ENCODE measurements at places on chromosomes 13 and 19.

DNA sequence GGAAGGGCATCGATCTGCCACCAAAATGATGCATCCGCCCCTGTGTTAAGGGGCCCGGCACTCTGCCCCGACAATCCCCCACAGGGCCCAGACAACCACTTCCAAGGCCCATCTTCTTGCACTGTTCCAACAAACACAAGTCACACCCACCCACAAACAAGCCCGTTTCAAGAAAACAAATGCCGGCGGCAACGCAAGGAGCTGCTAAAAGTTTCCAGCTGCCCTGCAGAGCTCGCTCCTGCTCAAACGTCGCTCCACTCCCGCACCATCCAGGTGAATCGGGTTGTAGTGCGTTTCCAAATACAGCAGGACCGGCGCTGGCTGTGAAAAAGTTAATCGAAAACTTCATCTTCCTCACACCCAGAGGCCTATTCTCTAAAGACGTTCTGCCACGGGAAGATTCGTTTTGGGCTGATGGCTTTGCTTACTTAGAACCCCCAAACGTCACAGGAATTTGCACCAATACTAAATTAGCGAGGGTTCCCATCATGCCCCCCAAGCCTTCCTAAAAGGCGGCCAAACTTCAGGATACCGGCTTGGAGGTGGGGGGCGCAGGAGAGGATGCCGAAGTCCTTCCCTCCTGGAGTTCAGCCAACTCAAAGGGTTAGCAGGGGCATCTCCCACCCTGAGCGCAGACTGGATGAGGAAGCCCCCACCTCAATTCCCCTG is 107.4 kb upstream of the DOCK9 start:
- DNase-seq: no peak

DNA sequence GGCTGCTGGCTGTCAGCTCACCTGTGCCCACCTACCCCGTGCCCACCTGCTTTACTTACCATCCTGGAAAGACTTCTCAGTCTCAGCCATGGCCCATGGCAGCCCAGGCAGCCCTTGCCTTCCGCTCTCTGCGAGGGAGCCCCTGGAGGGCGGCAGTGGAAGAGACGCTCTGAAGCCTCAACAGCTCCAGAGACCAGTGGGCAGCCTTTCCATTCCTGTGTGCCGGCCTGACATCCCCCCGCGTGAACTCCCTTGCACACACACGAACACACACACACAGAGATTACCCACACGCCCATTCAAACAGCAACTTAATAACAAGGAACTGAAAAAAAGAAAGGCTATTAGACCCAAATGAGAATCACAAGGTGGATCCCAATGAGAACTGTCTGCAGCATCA is 14.2 kb upstream of the RASA3 start:
- DNase-seq: no peak

DNA sequence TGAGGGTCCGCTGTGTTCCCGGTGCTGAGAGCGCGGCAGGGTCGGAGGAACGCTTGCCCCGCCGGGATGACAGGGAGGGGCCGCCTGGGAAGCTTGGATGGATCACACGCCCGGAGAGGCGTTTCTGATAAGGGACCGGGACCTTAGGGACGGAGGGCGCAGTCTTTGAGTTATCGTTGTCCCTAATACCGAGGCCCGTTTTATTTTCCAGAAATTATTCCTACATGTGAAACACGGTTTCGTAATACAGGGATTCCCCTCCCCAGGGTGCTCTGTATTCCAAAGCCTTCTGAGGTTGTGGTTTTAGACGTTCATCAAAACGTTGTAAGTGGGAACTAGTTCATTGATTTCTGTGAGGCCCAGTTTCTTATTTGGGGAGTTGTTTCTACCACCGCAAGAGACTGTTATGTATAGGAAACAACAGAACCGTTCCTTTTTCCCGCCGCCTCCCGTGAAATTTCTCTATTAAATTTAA is 752 bp downstream of the PDCD5 start:
- no peak for DNase-seq

DNA sequence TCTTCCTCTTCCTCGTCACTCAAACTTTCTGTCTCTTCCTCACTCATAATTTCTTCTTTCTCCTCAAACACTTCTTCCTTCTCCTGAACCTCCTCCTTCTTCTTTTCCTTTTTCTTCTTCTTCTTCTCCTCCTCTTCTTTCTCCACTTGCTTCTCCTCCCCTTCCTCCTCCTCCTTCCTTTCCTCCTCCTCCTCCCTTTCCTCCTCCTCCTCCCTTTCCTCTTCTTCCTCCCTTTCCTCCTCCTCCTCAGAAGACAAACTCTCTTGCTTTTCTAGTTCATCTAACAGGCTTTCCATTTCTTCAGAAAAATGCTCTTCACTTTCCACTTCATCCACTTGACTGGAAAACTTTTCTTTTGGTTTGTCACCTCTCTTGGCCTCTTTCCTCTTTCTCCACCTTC is 19.8 kb downstream of the WDR87 start:
- DNase-seq: no peak

- DNase-seq: no peak
Observed at GRCh38 chr13:112819111-112819510, 129.3 kb downstream of the ATP11A start.

Data from DMS79 (cell line).